Activated T-helper 2 cell treated with anti-CD3 and anti-CD28 coated beads, Interferon-gamma antibody, Interleukin-2, Interleukin-4, amounts not matched to agents 10 μg/mL and 5 μg/mL and 100 μg/mL, durations not matched to agents 14 hours and 24 hours and 36 hours (primary cell): ENCODE measurements at places on chromosomes 5 and 9.

DNA sequence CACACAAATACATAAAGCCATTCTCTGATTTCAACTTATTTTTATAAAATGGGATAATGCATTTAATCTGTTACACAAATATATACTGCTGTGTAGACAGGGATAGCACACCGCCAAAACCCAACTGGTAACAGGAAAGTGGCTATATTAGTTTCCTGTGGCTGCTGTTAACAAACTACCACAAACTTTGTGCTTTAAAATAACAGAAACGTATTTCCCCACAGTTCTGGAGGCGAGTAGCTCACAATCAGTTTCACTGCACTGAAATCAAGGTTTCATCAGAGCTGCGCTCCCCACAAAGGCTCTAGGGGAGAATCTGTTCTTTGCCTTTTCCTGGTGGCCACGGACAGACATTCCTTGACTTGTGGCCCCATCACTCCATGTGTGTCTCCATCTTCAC is 94.0 kb downstream of the MLLT3 start:
- DNase-seq = no peak

DNA sequence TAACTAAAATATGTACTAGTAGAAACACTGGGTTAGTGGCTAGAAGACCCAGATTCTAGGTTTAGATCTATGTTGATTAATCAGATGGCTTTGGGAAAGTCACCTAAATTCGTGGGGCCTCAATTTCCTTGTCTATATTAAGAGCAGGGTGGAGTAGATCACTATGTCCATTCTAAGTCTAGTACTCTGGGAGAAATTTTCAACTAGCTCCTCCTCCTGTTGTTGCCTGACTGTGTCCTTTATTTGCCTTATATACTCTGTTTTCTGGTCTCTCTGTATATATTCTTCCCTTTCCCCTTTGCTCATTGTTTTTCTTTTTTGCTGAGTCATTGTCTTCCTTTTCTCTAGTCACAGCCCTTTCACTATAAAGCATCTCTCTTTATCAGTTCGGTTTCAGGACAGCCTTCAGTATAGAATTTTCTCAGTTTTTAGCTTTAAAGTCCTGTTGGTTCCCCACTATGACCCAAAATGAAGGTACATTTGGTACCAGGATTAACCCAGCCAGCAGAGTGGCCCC is 44.5 kb upstream of the CDH6 start:
- DNase-seq = no peak

DNA sequence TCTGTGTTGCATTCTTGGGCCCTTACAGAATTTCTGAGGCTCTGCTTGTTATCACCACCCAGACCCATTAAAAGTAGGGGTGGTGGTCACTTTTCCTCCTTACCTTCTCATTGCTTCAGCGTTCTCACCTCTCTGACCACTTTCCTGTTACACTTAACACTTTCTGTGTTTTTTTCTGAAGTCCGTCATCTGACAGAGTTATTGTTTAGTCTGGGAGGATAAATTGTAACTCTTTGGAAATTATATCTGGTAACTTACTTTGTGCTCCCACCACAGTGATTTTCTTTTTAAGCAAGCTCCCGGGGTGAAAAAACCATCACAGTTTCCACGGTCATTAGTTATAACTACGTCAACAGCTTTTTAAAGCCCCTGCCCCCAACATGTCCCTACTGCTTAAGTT is 211.2 kb upstream of the OTULINL start:
- DNase-seq = no peak

DNA sequence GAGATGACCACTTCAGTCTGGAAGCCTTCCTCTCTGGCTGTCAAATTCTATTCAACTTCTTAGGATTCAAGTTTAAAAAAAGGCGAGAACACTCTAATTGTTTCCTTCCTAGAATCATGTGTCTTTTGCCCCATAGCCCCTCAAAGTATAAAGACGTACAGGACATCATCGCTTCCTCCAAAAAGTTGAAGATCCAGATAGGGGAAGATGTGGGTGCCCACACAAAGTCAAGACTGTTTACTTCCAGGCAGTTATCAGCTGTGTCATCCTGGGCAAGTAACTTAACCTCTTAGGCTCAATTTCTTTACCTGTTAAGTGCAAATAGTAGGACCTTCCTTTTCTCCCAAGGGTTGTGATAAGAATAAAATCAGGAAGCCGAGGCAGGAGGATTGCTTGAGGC is 40.1 kb downstream of the PPARGC1B start:
- no peak for DNase-seq

- no peak for DNase-seq
These were observed 3.3 kb upstream of the SMC5 start for GRCh38 chr9:70255486-70255885.

- DNase-seq = no peak
These were observed 48.5 kb downstream of the MFAP3 start for GRCh38 chr5:154087260-154087659.

GRCh38 chr9:105114318-105114717 is 130.1 kb upstream of the SLC44A1 start:
- no peak for DNase-seq
